Suppressor macrophage treated with lipopolysaccharide for 1 hour (primary cell): ENCODE measurements at places on chromosomes 5 and 9.

GRCh38 chr5:78983601-78984438 is 1.3 kb downstream of the ARSB start:
- DNase-seq, result no peak

DNA sequence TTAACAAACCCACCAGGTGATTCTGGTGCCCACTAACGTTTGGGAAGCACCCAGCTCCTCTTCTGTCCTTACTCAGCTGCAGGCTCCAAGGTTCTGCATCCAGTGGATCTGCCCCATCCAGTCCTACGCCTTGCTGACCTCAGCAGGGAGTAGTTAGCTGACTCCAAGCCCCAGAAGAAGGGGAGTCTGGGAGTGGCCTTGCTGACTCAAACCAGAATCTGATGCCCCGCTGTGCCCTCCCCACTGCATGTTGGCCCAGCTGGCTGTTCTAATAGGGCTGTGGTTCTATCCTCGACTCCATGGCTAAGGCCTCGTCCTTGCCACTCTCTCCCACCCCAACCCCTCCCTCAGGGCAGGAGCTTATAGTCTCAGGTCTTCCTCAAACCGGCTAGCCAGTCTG is 136.3 kb downstream of the TTLL11 start:
- DNase-seq, result no peak

- no peak for DNase-seq
Measured at GRCh38 chr9:2286825-2287455, 271.8 kb downstream of the SMARCA2 start.

- DNase-seq, result no peak
Measured at GRCh38 chr9:113538701-113539430, 75.3 kb downstream of the RGS3 start.

GRCh38 chr5:6783787-6784186 is 70.6 kb downstream of the TENT4A start:
- DNase-seq, result peak; percentile 29

GRCh38 chr5:123116058-123116457 is 27.0 kb downstream of the PRDM6 start:
- no peak for DNase-seq

DNA sequence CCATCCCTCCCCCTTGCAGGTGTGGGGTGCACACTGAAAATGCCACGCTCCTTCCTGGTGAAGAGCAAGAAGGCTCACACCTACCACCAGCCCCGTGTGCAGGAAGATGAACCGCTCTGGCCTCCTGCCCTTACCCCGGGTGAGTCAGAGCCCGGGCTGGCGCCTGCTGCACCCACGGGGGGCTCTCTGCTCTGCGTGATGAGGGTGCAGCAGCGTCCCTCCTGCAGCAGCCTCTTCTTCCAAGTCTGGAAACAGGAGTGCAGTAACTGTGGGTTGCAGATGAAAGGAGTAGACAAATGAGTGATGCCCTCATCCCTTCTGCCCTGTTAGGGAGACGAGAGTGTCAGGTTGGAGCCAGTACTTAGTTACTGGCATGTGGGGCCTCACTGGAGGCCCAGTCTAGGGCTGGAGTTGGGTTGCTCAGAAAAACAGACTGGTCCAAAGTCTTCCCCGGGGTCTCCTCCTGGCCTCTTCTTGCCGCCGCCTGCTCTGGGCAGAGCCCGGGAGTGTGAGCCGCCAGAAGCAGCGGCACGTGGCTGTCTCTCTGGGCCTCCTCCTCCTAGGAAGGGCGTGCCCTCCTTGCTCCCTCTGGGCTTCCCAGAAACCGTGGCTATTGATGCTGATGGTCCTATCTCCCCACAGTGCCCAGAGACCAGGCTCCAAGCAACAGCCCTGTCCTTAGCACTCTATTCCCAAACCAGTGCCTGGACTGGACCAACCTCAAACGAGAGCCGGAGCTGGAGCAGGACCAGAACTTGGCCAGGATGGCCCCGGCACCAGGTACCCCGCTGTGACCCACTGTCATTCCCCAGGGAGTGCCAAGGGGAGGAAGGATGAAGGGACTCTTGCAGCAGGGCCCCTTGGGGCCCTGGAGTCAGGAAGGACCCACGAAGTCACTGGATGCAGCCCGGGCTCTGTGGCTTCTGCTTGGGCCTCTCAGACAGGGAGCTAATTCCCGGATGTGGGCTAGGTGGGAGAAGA is 8.4 kb downstream of the GFI1B start:
- no peak for DNase-seq

DNA sequence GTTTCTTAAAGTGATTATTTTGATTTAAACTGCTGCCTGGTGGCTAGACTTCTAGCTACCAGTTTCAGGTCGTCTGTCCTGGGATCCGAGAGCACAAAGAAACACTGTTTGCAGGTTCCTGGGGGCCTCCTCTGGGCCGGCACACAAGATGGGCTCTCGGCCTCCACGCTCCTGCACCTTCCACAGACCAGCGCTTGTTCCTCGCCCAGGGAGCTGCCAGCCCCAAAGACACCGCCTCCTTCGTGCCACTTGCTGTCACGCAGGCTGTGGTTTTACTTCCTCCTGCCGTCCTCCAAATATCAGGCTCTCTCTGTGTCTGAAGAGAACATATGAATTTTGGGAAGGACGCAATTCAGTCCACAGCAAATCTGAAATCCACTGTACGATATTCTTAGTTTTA is 105.8 kb downstream of the ROR2 start:
- peak; percentile 73 for DNase-seq

DNA sequence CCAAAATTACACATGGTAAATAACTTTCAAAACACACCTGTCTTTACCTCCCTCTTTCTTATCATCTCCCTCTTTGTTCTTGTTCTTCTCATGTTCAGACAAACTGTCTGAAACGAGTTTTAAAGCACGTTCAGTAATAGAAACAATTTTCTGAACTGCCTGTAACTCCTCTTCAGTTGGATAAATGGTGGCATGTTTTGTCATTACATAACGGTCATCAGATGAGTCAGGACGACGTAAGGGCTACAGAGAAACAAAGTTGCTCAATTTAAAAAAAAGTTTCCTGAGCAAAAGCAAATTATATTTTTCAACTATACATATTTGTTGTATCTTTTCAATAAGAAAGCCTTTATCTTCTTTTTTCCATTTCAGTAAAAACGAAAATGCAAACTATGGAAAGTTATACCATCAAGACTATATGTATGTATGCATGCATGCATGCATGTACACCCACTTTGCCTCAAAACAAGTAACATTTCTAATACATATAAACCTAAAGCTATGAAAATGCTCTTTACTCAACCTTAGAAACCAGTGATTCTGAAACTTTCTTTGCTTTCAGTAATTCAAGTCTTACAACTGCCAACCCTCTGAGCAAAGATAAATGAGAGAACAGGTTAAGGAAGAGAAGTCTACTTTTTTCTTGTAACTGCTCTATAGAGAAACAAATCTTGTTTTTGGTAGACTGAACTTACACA is 56.0 kb downstream of the ZFR start:
- peak; percentile 79 for DNase-seq

- no peak for DNase-seq
Measured at GRCh38 chr5:174022384-174023095, 23.0 kb upstream of the NSG2 start.

DNA sequence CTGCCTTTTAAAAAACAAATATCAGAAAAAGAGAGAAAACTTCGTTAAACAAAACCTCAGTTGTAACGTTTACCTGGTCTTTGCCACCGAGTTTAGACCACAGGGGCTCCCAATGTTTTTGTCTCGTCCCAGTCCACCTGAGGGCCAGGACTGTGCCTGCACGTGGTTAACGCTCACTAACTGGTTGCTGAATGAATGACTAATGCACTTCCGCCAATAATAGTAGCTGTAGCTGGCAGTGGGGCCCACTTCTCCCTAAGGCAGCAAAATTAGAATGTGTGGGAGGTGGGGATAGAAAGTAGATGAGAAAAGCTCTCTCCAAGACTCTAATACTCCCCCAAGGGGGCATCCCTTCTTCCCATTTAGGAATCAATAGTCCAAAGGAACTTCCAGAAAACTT is 29.1 kb upstream of the MED27 start:
- DNase-seq, result no peak

- peak; percentile 53 for DNase-seq
Measured at GRCh38 chr9:101727612-101728524, 10.6 kb downstream of the GRIN3A start.

- no peak for DNase-seq
Measured at GRCh38 chr5:173245319-173246134, 10.5 kb upstream of the NKX2-5 start.

- DNase-seq, result peak; percentile 67
Measured at GRCh38 chr9:111037708-111038330, 451 bp downstream of the LPAR1 start.

- no peak for DNase-seq
Measured at GRCh38 chr9:27210588-27210987, 86.4 kb downstream of the EQTN start.

- DNase-seq, result no peak
Measured at GRCh38 chr9:105502276-105502675, 54.4 kb downstream of the FSD1L start.

DNA sequence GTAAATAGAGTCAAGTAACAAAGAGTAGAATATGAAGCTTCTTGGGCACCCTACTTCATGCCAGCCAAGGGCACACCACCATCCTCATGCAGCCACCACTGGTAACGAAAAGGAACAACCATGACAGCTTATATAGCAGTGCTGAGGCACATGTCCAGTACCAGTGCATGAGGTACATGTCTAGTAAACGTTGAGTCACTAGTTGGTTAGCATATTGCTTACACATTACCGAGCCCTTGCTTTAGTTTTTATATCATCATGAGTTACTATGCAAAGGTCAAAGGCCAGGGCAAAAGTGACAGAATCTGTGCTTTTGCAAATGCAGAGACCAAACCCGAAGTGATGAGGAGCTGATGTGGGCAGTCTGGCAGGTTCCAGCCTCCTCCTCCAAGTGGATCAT is 147.1 kb upstream of the MAP1B start:
- no peak for DNase-seq

- no peak for DNase-seq
Measured at GRCh38 chr5:18959535-18959934, 1028.5 kb downstream of the CDH18 start.

DNA sequence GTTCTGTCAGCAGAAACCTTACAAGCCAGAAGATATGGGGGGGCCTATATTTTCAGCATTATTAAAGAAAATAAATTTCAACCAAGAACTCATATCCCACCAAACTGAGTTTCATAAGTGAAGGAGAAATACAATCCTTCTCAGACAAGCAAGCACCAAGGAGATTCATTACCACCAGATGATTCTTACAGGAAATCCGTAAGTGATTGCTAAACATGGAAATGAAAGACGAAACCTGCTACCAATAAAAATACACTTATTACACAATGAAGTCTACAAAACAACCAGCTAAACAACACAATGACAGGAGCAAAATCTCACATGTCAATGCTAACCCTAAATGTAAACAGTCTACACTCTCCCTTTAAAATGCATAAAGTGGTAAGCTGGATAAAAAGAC is 17.8 kb upstream of the C9orf72 start:
- DNase-seq, result peak; percentile 44

DNA sequence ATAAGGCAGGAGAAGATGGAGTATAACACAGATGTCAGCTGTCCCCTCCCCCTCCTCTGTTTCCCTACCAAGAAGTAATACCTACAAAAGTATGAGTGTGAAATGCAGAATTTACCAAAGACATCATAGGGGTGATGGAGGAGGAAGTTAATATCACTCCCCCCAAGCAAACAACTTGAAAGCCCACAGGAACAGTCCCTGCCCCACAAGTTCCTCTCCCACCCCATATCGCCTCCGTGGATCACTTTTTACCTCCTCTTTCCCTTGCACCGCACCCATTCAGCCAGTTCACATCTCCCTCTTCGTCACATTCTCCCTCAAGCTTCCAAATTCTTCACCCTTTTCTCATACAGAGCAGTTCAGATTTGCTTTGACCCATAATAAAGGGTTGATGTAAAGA is 7.0 kb upstream of the SIL1 start:
- DNase-seq, result no peak

DNA sequence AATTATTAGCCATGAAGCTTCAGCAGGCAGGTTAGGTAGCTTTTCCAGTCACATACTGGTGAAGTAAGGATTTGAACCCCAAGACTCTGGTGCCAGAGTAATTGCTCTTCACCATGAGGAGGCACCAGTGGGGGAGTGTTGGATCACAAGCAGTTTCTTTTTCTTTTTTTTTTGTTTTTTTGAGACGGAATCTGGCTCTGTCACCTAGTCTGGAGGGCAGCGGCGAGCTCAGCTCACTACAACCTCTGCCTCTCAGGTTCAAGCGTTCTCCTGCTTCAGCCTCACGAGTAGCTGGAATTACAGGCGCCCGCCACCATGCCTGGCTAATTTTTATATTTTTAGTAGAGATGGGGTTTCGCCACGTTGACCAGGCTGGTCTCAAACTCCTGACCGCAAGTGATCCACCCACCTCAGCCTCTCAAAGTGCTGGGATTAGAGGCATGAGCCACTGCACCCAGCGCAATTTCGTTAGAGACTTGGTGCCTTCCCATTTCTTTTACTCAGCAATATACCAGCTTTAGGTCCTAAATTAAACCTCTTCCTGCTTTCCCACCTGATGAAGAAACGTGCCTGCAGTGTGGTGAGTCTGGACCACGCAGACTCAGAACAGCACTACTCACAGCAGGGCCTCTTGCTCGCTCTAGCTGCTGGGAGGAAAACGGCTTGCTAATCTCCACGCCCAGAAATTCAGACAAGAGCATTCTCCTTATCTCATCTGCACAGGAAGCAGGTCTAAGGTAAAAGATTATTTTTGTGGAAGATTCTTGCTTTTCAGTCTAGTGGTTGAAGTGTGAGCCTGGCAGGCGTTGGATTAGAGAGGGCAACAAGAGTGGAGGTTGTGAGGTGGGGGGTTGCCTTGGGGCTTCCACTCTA is at the start of gene S100Z:
TSS of gene S100Z (plus strand) at position 596 of the 873 bp plus-strand sequence. CDS start 25,346 bp downstream, outside the sequence.
- no peak for DNase-seq

GRCh38 chr5:107425541-107426031 is 245.2 kb downstream of the EFNA5 start:
- no peak for DNase-seq

GRCh38 chr5:39816866-39817265 is 392.1 kb upstream of the DAB2 start:
- no peak for DNase-seq

- no peak for DNase-seq
Measured at GRCh38 chr9:109863961-109864360, 84.0 kb downstream of the PALM2AKAP2 start.

GRCh38 chr5:151022511-151023018 is 2.2 kb downstream of the GPX3 start:
- no peak for DNase-seq

DNA sequence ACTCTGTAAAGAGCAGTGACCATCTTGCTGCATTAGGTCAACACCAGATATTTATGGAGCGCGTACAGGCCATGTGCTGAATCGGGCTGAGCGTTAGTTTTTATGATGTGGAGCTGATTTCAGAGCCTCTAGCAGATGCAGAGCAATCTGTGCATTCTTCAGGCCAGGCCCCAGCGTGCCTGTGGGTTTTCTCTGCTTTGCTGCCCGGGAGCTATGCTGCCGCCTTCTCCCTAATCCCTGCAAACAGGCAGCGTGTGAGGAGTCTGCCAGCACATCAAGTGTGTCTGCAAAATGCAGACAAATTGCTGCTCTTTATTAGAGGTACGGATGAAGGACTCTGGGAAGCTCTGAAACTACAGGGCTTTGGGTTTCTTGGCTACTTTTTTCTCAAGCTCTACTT is 170.0 kb downstream of the NTRK2 start:
- no peak for DNase-seq

- DNase-seq, result no peak
Measured at GRCh38 chr9:137380606-137381005, 42.4 kb downstream of the EXD3 start.
